NCI-H146 (cell line): ENCODE measurements at places on chromosomes 11 and 22.
A peak's percentile ranks its signal among the peaks of the same experiment; 100 is the strongest.

- DNase-seq, result no peak
These were observed 38.0 kb downstream of the BCR start for GRCh38 chr22:23218053-23218866.

DNA sequence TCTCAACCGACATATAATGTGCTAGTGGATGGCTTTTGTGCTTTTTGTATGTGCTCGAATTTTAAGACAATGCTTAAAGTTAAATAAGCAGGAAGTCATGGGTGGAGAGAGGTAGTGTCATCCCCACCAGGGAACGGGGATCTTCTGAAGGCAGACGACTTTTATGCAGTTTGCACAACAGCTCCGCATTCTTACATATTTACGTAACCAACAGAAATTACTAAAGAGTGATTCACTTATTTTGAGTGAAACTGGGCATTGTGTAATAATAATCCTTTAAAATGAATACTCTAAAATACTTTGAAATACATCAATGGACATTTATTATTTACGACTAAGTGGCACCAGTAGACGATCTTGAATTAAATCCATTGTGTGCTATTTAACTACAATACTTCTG, 305.1 kb downstream of the CNTN5 start:
- DNase-seq, result no peak

DNA sequence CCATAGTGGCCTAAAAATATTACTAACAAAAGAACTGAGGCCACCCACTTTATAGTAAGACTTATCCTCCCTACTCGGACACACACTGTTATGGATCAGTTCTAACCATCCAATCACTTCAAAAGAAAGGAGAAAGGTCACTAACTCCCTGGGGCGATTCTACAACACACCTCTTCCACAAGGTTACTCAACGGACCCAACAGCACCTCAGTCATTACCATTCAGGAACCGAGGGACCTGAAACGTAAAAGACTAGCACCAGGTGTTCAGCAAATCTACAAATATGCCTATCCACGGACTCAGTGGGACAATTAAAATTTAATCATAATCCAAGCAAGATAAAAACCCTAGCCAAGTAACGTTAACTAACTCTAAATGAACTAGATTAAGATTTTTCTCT, 1.6 kb downstream of the HNRNPUL2 start:
- DNase-seq, result peak; percentile 33

GRCh38 chr11:72871119-72871518, 56.9 kb downstream of the ATG16L2 start:
- no peak for DNase-seq

DNA sequence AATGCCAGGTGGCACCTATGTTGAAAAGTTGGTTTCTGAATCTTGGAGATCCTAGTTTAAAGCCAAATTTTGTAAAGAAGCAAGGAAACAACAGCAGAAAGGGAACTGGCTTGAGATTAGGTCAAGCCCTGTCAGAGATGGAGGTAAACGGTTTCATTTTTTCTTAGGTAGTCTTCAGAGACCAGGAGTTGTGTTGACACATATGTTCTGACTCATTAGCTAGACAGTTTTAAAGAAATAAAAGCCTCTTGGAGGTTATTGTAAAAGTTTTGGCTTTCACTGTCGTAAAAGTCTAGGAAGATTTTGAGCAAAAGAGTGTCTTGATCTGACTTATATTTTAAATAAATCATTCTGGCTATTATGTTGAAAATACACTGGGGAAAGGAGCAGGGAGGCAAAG, 151.5 kb upstream of the CTSC start:
- no peak for DNase-seq

DNA sequence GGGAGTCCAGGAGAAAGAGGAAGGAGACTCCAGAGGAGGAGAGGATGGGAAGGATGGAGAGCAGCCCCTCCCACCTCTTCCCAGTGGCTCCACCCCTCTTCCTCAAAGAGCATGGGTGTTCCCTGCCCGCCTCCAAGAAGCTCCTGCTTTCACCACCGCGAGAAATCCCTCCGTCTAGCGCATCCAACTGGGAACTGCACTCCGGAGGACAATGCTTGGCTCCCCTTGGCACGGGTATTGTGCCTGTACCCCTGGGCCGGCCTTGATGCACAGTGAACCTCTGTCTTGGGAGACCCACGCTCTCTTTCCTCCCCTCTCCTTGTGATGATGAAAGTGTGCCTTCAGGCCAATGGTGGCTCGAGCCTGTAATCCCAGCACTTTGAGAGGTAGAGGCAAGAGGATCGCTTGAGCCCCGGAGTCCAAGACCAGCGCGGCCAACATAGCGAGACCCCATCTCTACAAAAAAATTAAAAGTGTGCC, 14.9 kb upstream of the ADA2 start:
- DNase-seq, result no peak

- DNase-seq, result peak; percentile 23
These were observed 510.8 kb downstream of the NELL1 start for GRCh38 chr11:21180182-21180581.

GRCh38 chr11:134949121-134950090, 537.4 kb upstream of the B3GAT1 start:
- DNase-seq, result no peak

DNA sequence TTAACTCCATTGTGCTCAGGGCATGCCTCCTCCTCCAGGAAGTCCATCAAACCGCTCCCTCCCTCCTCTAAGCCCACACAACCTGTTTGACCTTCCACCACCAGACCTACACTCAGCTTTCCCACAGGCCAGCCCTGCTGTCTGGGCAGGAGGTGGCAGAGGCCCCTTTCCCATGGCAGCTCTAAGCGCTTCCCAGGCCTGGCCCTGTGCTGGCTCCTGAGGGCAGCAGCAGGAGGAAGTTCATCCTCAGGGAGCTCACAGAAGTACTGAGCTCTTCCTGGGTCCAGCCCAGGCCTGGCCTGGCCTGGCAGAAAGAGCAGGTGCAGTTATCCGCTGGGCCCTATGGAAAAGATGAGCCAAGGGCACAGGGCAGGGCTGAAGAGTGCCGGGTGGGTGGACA, 31.4 kb downstream of the ARAP1 start:
- DNase-seq, result no peak

DNA sequence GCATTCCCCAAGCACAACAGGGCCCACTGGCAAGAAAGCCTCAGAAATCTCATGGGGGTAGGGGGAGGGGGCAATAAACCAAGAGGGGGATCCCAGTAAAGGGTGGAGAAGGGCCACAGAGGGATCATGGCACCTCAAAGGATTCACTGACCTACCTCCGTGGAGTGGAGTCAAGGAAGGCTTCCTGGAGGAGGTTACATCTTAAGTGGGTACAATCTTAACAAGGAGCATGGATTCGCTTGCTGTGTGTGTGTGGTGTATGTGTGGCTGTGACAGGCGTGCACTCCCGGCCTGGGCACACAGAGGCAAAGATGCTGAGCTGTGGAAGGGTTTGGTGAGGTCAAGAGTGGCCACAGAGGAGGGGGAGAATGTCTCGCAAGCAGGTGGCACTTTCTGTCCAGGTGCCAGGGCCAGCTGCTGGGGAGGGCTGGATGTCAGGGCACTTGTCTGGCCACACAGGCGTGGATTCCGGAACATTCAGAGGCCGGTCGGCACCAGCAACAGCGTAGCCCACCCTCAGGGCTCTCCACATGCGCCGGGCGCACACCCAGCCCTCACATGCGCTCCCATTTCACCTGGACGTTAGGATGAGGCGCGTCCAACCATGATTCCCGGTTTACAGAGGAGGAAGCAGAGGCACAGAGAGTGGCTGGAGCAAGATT, 43.3 kb downstream of the WNT7B start:
- no peak for DNase-seq

DNA sequence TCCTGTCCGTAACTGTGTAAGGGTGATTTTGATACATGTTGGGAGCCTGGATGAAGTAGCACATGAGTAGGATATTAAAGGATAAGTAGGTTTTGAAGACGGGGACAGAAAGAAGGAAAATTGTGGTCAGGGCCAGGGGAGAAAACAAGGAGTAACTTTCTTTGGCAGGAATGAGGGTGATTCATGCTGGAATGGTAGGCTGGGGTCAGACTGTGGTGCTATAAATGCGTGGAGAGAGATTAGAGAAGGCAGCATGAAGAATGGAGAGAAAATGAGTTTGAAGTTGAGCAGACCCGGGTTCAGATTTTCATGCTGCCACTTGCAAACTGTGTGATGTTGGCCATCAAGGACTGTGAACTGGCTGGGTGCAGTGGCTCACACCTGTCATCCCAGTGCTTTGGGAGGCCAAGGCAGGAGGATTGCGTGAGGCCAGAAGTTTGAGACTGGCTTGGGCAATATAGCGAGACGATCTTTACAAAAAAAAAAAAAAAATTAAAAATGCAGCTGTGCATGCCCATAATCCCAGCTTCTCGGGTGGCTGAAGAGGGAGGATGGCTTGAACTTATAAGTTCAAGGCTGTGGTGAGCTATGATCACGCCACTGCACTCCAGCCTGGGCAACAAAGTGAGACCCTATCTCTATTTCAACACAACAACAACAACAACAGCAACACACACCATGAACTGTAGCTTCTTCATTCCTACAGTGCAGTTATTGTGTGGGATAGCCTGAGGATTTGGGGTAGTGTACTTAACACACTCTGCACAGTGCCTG, 22.3 kb downstream of the ZBTB16 start:
- DNase-seq, result no peak

GRCh38 chr11:47259232-47259977, 1.6 kb downstream of the NR1H3 start:
- DNase-seq, result no peak

DNA sequence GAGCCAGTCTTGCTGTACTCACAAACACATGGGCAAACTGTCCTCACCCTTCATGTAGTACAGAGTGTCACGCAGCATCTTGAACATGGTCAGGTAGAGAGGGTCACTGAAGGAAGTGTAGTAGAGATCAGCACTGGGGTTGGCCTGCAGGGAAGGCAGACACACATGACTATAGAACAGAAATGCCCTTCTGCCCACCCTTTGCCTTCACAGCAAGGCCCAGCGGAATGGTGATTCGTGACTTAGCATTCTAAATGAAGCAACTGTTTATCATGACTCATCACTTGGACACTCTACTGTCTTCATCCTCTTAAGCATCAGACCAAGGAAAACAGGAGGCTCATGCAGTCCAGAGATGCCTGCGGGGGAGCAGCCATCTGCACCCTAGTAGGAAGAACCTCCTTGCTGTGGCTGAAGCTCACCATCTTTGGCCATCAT, 33.4 kb downstream of the SERPIND1 start:
- no peak for DNase-seq

GRCh38 chr11:93501856-93502255, 41.3 kb downstream of the SMCO4 start:
- no peak for DNase-seq

DNA sequence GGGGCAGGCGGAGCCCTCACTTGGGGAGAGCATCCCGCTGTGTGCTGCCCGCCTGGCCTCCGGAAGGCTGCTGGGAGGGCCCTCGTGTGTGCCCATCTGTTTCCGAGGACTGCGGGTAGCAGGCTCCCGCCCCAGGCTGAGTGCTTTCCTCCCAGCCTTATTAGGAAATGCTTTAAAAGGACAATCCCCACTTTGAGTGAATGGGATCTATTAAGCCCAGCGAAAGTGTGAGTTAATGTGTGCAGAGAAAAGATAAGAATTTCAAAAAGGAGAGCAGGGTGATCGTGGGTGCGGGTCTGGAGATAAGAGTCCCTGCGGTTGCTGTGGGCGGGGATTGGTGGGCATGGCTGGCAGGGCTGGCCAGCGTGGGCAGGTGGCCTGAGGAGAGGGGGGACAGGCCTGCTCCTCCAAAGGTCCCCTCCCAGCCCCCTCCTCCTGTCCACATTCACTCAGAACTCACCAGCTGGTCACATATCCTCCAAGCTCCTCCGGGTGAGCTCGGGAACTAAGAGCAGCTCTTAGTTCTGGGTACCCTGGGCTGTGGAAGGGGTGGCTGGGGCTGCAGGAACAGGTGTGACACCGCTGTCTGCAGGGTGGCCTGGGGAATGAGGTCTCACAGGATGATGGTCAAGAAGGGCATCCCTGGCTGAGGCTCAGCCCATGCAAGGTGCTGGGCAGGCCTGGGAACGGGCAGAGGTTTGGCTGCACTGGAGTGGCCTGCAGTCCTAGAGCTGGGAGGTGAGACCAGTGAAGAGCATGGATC, 1260.3 kb downstream of the BRD1 start:
- DNase-seq, result peak; percentile 47

GRCh38 chr11:15805726-15806125, 550.6 kb downstream of the SOX6 start:
- no peak for DNase-seq

DNA sequence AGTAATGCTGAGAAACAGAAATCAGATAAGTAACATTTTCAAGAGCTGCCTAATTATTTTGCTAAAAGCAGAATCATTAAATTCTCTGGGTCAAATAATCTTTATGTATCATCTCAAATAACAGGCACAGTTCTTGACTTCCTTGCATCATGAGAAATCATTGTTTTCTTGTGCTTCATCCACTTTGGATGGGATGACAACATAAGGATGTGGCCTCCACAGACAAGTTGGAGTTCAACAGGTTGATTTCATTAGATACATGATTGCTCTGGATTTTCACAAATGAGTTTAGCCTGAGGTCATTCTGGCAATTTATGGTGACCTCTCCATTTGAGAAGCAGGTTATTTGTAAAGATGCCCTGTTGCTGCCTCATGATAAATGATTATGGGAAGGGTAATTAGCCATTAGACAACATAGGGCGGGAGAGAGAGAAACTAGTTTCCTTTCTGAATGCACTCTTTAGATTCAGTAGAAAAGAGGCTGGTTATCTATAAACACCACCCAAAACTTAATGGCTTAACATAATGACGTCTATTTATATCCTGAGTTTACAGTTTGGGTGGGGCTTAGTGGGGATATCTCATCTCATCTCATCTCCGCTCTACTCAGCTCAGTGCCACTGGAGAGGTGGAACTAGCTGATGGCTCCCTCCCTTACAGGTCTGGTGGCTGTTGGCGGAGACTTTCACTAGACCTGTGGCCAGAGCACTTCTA, 35.0 kb upstream of the ADORA2A start:
- peak; percentile 75 for DNase-seq

DNA sequence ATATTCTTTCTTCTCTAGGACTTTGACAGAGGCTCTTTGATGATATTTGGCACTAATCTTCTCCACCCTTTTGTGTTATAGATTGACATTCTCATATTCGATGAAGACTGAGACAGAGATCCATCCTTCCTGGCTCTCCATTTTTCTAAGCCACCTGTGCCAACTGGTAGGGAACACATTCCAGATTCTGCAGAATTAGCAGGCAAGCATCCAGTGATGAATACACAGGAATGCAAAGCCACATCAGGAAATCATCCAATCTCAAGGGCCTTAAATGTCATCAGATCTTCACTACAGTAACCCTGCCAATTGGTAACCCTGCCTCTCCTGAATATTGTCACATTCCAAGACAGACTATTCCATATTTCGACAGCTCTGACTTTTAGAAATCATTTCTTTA, 718.4 kb upstream of the API5 start:
- DNase-seq, result no peak

DNA sequence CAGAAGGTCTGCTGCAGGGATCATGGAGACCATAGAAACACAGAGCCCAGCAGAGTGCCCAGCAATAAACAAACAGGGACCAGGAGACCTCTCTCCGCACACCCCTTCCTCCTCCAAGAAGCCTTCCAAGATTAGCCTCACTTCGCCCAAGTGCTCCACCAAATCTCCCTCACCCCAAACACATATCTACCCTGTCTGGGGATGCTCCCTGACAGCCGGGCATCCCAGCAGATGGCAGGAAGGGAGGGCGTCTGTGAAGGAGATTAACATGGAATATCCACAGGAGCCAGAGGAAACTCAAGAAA, 26.5 kb downstream of the ARAP1 start:
- DNase-seq, result no peak

GRCh38 chr22:23621082-23621780, 10.9 kb downstream of the DRICH1 start:
- no peak for DNase-seq

GRCh38 chr11:133906746-133907145, 50.0 kb downstream of the IGSF9B start:
- DNase-seq, result no peak
